ENCODE measurements at places on chromosomes 11 and 22.

DNA sequence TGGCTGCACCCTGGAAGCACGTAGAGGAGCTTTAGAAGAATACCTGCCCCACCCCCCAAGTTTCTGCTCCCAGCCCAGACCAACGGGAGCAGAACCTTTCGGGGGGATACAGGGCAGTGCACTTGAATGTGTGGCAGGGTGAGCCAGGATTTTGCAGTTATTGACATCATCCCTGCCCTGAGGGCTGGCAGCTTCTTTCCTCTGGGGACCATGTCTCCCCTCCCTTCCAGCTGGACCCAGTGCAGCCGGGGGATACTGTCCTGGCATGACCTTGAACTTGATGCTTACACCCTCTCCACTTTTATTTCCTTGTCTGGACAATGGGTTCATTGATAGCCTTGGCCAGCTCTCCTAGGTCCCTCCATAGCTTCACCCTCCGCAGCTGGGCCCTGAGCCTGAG is 4.1 kb upstream of the CABP7 start:
- ATAC-seq: no peak

DNA sequence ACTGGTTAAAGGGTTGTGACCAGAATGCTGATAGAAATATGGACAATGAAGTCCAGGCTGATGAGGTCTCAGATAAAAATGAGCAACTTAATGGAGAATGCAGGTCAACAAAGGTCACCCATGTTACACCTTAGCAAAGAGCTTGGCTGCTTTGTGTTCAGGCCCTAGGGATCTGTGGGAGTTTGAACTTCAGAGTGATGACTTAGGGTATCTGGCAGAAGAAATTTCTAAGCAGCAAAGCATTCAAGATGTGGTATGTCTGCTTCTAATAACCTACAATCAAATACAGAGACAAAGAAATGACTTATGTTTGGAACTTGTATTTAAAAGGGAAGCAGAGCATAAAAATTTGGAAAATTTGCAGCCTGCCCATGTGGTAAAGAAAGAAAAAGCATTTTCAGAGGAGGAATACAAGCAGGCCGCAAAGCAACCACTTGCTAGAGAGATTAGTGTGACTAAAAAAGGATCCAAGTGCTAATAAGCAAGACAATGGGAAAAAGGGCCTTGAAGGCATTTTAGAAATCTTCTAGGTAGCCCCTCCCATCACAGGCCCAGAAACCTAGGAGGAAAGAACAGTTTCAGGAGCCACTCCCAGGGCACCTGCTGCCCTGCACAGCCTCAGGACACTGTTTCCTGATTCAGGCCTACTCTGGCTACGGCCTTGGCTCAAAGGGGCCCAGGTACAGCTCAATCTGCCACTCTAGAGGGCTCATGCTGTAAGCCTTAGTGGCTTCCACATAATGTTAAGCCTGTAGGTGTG is 41.3 kb downstream of the TNKS1BP1 start:
- no peak for ATAC-seq

- ATAC-seq: no peak
These were observed 16.1 kb downstream of the IGF2 start for GRCh38 chr11:2122907-2123627.

DNA sequence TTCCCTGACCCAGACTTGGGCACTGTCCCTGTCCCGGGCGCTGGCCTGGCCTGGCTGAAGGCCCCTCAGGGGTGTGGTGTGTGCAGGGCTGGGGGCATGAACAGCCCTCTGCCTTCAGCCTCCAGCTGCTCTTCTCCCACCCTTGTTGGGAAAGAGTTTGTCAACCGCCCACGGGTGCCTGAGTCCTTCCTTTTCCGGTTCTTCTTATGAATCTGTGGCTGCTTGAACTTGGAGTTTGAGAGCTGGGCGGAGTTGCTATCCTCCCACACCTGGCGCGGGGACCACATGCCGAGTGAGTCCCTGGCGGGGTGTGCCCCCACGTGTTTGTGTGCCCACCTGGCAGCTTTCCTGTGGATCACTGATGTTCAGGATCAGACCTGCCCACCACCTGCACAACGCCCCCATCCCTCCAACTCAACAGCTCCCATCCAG is 13.4 kb downstream of the NFAM1 start:
- ATAC-seq: no peak

GRCh38 chr11:34487430-34487829 is 26.2 kb downstream of the ELF5 start:
- no peak for ATAC-seq

GRCh38 chr11:133745791-133746190 is 99.5 kb downstream of the SPATA19 start:
- no peak for ATAC-seq

- no peak for ATAC-seq
These were observed 77.4 kb upstream of the SPON1 start for GRCh38 chr11:13885083-13885482.

GRCh38 chr11:67307545-67308001 is 4.2 kb downstream of the SSH3 start:
- no peak for ATAC-seq

GRCh38 chr22:28245579-28246224 is 326.6 kb upstream of the PITPNB start:
- no peak for ATAC-seq

DNA sequence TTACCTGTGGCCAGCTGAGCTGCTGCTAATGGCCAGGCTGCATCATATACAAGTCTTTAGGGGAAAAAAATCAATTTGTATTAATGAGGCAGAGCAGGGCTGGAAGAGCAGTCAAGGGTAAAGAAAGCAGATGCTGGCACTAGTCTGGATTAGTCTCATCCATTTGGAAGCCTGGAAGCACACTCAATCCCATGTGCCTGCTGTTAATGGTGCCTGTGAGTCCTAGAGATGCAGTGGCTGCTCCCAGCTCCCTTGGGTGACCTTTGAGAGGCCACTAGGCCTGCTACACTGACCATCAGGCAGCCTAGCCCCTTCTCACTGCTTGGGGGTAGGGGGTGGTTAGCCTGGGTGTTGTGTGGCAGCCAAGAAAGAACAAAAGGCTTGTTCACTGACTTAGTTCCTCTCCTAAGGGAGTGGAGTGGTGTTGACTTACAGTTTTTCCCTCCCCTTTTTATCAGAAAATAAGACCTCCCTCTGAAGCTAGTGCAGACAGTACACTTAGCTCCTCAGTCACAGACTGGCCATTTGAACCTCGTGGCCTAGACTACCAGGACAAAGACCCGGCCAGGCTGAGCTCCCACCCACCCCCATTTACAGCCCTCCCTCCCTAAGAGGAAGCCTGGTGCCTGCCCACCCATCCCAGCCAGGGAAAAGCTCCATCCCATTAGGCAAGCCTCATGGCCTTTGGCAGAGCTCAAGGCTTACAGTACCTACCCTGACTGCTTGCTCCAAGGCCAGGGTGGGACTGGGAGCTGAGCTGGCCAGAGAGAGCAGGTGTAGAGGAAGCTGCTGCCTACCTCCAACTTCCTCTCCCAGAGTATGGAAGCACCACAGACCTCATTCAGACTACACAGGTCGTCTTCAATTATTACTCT is 7.8 kb downstream of the PIK3IP1 start:
- ATAC-seq: no peak

- ATAC-seq: no peak
These were observed 12.1 kb upstream of the CELSR1 start for GRCh38 chr22:46549563-46549840.

DNA sequence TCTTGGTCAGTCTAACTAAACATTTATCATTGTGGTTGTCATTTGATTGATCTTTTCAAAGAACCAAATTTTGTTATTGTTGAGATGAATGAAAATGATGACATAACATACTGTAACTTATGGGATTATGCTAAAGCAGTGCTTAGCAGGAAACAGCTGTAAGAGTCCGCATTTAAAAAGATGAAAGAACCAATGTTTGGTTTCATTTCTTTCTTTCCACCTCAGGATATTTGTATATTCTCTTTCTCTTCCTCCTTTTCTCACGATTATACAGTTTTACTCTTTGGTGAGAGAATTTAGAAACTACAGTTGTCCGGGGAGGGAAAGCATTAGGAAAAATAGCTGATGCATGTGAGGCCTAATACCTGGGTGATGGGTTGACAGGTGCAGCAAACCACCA is 23.1 kb downstream of the PIH1D2 start:
- ATAC-seq: no peak

DNA sequence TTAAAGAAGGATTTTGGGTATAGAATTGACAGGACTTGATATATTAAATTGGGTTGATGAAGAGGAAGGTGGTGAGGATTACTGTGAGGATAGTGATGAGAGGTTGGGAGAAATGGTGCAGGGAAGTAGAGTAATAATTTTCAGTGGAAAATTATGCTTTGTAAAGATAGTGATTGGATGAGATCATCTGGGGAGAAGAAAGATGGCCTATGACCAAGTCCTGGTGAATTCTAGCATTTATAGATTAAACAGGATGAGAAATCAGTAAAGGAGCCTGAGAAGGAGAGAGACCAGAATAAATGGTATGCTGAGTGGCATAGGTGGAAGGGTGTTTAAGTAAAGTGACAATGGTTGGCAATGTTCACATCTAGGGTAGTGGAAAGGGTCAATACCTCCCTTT is 15.0 kb downstream of the IPO7 start:
- ATAC-seq: no peak

GRCh38 chr11:92790366-92790765 is 179.1 kb upstream of the MTNR1B start:
- ATAC-seq: no peak

DNA sequence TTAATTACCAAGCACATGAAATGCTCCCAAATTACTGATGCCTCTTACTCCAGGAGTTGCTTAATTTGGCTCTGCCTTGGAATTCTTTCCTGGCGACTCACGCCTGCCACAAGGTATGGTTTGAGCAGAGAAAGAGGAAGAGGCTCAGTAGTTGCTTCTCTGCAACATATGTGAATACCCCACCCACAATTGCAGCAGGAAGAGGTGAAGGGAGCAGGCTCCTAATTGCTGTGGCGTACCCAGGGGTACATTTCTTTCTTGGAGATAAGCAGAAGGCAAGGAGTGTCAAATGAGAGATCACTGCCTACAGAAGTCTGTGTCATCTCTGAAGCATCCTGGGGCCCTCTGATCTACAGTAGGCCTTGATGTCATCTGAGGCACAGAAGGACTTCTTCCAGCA is 10.6 kb upstream of the NNMT start:
- ATAC-seq: no peak

GRCh38 chr11:92424281-92424680 is 199.7 kb downstream of the FAT3 start:
- no peak for ATAC-seq

GRCh38 chr22:31081963-31082605 is 966 bp downstream of the SMTN start:
- no peak for ATAC-seq

DNA sequence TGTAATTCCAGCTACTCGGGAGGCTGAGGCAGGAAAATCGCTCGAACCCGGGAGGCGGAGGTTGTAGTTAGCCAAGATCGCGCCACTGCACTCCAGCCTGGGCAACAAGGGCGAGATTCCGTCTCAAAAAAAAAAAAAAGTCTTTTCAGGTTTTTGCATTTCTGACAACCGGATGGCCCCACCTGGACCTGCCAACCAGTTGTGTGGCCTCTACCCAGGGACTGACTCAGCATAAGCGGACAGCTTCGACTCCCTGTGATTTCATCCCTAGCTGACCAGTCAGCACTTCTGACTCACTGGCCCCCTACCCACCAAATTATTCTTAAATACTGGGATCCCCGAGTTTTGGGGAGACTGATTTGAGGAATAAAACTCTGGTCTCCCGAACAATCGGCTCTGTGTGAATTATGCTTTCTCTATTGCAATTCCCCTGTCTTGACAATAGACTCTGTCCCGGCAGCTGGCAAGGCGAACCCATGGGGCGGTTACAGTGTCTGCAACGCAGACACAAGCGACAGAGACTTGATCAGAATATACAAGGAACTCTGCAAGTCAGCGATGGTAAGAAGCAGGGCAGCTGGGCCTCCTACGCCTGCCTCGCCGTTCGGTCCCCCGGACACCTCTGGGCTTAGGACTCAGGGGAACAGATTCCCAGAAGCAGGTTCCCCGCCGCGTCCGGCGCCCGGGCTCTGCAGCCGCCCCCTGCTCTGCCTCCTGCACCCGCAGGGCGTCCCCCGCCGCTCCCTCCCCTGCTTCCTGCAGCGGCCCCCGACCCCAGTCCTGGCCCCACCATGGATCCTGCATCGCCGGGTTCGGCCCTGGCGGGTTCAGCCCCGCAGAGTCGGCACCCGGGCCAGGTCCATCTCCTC is 741 bp upstream of the TALDO1 start:
- ATAC-seq: peak; percentile 44

GRCh38 chr11:119567688-119568582 is 145.0 kb upstream of the THY1 start:
- peak; percentile 43 for ATAC-seq

- ATAC-seq: no peak
These were observed 41.8 kb upstream of the SORL1-AS1 start for GRCh38 chr11:121494355-121495099.

DNA sequence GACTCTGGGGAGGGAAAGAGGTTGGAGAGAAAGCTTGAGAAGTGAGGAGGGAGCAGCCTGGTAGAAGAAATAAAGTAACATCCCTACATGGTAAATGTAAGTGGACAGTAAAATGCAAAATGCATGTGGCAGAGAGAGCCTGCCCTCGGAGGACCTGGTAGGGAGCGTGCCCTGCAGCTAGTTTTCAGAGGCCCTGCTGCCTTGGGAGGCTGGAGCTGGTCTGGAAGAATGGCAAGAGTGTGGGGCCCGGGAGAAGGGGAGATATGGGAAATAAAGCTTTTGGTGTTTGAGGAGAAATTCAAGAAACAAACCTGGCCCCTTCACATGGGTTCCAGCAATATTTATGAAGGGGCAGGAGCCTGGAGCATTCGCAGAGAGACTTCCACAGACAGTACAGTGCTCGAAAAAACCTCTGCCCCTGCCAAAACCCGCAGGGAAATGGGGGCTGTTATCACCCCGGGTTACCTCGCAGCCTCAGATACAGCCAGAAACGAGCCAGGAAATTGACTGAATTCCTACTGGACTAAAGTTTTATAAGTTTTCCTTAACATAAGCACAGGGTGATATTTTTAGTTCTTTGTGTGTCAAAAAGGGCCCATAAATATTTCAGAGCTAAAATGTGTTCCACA is 363.0 kb downstream of the TENM4 start:
- ATAC-seq: no peak

DNA sequence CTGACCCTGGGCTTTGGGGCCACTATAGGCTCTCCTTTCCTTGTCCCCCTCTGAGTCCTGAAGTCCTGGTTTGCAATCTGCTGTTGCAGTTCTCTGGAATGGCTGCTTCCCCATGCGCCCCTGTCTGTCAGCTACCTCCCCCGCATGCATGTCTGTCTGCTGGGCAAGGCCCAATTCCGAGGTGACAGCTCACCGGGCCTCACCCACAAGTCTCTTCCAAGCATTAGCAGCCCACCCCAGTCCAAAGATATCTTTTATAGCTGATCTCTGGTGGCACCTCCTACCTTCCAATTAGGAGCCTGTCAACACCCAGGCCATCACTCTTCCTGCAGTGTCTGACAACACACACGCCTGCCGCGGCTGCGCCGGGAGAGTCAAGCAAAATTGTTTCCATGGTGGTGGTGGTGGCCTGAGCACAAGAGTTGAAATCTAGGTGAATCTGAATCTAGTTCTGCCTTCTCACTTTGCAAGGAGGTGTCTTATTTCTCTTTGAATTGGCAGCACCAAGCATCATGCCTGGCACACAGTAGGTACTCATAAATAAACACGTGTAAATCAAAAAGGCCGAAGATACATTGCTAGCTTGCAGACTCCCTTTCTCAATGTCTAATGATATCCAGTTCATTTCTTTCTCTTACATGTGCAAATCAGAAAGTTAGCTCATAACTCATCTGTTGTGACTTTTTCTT is 1.2 kb upstream of the LMO2 start:
- no peak for ATAC-seq

- ATAC-seq: no peak
These were observed 1.0 kb downstream of the FJX1 start for GRCh38 chr11:35619116-35619854.

All from gastroesophageal sphincter (tissue), 4 donors.